ENCODE measurements at places on chromosomes 7 and 10.

GRCh38 chr10:32911285-32912016 lies 46.6 kb downstream of the ITGB1 start:
- no peak for DNase-seq

DNA sequence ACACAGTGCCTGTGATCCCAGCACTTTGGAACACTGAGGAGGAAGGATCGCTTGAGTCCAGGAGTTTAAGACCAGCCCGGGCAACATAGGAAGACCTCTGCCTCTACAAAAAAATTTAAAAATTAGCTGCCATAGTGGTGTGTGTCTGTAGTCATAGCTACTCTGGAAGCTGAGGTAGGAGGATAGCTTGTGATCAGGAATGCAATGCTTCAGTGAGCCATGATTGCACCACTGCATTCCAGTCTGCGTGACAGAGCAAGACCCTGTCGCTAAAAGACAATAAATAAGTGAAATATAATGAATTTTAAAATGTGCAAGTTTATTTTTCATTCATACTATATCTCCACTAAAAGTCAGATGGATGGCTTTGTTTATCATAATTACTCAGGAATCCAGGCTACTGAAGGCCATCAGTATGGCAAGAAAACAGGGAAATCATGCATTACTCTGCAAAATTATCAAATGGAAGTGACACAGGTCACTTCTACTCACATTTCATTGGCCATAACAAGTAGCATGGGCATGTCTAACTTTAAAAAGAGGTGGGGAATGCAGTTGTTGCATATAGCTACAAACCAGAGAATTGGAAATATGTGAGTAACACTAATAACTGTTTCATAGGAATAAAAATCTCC lies 32.9 kb upstream of the FAM3C start:
- no peak for DNase-seq

DNA sequence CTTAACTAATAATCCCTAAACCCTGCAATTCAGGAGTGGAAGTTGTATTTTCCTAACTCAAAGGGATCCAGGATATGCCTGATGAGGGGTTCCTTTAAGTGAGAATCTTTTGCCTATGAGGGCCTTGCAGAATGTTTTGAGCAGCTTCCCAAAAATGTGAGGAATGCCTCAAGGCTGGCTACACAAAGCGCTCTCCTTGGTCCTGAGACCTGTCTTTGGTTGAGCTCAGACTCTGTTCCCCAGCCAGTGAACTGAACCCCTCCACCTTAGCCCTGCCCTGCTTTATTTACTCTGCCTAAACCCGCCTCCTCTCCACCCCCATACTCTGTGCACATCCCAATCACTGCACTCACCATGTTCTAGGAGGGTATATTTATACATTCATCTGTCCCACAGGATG lies 108.6 kb downstream of the NRCAM start:
- DNase-seq, result no peak

- DNase-seq, result no peak
These were observed 55.5 kb downstream of the SORBS1 start for GRCh38 chr10:95505641-95506040.

- no peak for DNase-seq
These were observed 115.1 kb downstream of the C10orf105 start for GRCh38 chr10:71604324-71605018.

GRCh38 chr10:110460111-110460809 lies 37.4 kb upstream of the DUSP5 start:
- DNase-seq, result no peak

GRCh38 chr10:114356751-114357514 lies 47.4 kb downstream of the AFAP1L2 start:
- no peak for DNase-seq

DNA sequence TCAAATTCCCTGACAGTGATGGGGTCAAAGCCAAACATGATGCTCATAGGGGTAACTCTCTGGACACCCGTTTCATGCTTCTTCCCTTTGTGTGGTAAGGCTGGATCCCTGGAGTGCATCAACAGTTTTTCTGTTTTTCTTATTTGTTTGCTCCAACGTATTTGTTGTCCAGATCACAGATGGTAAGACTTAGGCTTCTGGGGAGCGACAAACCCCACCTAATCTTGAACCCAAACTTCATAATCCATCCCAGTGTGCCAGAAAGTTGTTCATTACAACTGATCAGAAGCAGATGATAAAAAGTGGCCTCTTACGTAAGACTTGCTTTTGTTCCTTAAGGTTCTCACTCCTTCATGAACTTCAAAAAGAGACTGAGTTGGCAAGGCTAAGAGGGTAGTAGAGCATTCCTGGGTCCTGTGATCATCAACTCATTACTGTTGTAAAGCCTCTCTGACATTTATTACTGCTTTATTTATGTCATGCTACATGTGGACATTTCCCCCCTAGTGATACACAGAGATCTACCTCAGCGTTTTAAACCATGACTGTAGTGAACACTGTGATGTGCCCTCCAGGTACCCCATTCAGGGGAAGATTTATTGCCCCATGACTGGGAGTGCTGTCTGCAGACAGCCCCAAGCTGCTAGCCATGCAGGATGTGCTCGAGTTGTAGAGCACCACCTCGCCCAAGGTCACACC lies 125.6 kb downstream of the CCDC71L start:
- no peak for DNase-seq

DNA sequence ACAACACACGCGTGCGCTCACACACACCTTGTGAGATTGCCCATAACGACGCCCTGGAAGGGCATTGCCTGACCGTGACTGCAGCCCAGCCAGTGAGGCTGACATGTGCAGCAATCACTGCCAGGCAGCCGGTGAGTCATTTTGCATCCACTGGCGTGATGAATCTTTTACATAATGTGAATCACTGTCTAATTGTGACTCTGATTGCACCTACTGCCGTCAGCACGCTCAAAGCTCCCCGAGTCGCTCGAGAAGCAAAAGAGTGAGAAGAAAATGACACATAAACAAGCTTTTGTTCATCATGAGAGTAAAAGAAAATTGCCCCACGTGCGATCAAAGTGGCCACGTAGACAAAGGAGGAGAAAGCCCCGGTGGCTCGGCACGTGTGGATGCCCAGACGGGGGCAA lies 117.4 kb upstream of the PFKP start:
- DNase-seq, result no peak

DNA sequence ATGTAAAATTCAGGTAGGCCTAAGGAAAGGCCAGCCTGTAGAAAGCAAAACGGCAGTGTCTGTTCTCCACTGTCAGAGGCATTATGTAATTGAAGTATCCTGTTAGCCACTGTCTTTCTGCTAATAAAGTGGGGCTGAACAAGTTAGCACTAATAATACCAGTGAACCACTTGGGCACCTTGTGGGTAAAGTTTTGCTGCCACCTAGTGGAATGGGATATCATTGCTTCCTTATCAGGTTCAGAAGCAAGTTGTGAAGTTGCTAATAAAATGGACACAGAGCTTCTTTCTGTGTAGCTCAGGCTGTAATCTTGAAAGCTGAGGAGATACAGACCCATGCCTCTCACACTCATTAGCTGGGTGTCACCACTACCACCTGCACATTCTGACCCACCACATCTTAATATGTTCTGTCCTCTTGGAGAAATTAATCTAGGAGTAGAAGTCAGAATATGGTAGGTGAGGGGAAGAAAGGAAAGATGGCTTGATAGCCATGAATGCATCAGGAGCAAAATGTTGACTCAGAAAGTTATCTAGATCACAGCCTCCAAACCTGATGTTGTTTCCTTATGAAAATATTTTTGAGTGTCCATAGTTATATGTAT lies 175.1 kb downstream of the SEPTIN7 start:
- no peak for DNase-seq

- no peak for DNase-seq
These were observed 5.8 kb upstream of the ALOX5 start for GRCh38 chr10:45368181-45368580.

DNA sequence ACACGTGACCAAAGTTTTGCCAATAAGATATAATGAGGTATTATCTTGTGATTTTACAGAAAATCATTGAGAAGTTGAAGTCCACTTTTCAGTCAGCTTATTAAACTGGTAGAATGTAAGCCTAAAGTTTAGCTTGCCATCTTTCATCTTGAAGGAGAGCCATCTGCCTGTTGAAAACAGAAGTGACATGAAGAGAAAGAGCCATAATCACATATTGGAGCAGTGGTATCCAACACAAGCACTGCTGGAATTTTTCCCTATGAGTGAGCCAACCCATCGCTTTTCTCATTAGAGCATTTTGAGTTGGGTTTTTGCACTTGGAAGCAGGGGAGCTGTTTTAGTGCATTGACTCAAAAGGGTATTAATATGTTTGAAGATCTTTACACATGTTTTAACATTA lies 117.6 kb upstream of the FERD3L start:
- DNase-seq, result no peak

DNA sequence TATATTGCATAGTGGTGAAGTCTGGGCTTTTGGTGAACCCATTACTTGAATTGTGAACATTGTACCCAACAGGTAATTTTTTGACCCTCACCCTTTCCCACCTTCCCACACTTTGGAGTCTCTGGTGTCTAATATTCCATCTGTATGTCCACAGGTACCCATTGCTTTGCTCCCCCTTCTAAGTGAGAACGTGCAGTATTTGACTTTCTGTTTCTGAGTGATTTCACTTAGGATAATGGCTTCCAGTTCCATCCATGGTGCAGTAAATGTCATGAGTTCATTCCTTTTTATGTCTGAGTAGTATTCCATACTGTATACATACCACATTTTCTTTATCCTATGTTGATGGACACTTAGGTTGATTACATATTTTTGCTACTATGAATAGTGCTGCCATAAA lies 91.5 kb upstream of the KIF5B start:
- no peak for DNase-seq

GRCh38 chr7:121235201-121235600 lies 93.6 kb upstream of the WNT16 start:
- DNase-seq, result no peak

DNA sequence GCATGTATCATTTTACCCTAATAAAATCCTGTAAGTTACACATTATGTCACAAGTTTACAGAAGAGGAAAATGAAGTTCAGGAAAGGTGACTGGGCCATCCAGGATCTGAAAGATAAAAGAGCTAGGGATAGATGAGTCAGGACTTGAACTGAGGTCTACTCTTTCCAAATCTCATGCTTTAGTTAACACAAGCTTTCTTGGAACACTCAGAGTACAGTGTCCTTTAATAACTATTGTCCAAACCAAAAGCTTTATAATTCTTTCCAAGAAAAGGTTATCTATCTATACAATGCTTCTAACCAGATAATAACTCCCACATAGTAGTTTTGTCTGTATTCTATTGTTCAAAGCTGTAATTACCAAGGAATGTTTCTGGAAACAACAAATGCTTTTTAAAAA lies 164.6 kb downstream of the LRRN3 start:
- DNase-seq, result no peak

DNA sequence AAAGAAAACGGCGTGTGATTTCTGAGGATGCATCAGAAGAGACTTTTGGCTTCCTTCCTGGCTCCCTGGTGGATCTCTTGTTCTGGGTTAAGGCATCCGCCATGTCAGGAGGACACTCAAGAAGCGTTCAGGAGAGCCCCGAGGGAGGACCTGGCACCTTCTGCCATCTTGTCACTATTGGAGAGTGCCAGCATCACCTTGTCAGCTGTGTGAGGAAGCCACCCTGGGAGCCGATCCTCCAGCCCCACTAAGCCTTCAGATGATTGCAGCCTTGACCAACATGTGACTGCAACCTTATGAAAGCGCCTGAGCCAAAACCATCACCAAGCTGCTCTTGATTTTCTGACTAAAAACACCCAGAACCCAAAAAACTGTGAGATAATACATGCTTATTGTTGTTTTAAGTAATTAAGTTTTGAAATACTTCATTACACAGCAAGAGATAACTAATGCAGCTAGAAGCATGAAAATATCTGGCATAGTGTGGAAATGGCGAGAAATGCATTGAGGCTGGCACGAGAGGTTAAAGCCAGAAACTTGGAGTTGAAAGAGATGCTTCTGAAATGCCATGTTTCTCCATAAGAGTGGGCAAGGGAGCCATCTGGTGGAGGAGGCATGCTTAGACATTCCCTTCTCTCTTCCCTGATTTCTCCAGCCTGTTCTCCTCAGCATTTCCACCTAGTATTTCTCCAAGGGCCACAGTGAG lies 5.4 kb upstream of the ZFYVE27 start:
- DNase-seq, result peak; percentile 26

DNA sequence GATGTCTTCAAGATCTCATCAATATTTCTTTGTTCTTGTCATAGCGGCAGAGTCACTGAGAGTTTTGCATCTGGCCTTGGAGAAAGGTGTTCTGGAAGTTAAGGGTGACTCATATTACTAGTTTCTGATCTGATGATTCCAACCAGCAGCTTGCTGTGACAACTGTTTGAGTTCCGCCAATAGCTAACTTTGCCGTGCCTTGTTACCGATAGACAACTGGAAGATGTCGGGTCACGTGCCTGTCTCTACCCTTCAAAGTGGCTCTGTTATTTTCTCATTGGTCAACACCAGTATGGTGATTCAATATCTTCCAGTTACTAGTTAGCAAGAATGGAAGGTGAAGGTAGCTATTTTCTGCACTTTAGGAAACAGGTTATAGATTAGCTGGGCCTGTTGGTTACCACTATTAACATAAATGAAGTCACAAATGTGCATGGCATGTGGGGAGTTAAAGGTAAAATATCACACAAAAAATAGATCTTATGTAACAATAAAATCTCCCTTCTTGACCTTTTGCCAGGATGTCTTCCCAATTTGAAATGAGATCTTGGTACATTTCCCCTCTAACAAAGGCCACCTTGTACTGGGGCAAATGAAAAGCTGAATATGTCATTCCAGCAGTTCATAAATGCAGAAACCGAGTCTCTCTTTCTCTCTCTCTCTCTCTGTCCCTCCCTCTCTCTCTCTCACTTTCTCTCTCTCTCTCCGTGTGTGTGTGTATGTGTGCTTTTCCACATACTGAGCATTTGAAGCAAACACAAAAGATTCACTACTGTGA lies 2.6 kb upstream of the MGAM2 start:
- no peak for DNase-seq

- DNase-seq, result no peak
These were observed 112.2 kb downstream of the CYTH3 start for GRCh38 chr7:6160191-6160623.

DNA sequence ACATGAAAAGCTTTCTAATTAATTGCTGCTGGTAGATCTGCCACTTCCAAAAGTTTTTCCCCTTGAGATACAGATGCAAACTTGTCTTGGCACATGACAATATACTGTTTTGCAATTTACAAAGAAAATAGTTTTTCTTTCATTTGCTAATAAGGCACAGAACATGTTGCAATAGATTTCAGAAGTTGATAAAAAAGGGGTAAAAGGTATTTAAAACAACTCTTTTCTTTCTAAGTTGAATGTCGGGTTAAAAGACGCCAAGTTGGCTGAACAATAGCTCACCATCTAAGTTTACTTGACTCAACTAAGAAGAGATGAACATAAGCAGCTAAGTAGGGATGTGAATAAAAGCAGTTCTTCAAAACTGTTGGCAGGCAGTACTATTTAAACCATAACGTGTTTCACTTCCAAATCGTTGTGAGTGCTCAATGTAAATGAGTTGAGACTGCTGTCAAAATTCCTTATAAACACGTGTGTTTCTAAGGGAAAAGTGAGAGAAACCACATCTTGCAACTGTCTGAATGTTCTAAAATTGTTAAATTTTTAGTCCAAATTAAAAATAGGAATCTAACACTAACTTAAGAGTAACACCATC lies 14.5 kb upstream of the THSD7A start:
- no peak for DNase-seq

- no peak for DNase-seq
These were observed 98.4 kb downstream of the CHRM2 start for GRCh38 chr7:136966825-136967224.

All from activated CD4-positive, alpha-beta T cell treated with anti-CD3 and anti-CD28 coated beads for 1 hour (primary cell).